SJSA1 (cell line): ENCODE measurements at places on chromosomes 3 and 15.

DNA sequence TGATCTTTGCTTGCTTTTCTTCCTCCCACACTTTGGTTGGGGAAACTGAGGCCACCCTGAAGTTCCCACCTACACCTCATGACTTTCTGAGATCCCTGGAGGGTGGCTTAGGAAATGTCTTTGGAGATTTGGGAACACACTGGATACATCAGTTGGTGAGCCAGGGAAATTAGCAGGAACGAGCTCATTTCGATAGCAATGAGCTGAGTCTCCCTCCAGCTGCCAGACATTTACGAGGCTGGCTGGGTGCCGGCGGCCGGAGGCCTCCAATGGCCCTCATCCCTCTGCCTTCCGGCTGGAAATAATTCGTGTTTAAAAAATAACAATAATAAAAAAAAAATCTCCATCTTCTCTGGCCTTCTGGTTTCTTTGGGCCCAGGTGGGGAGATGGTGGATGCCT lies 38.8 kb downstream of the SMAD6 start:
- DNase-seq = no peak

DNA sequence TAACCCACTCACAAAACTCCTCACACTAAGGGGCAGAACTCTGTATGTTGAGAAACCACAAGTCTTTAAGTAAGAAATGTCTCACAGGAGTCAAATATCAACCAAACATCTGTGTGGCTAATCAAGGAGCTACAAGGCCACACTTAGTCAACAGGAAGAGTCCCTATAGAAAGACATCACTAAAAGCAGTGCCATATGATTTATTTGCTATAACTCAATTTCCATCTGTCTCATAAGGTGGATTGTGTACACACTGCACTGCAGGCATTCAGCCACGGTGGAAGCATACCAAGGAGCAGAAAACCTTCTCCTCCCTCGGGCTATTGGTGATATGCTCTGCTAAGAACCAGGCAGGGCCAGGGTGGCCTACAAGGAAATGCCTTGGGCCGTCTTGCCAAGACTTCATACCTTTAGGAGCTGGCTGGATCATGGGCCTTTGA lies 197.6 kb upstream of the CFAP20DC start:
- DNase-seq = no peak

DNA sequence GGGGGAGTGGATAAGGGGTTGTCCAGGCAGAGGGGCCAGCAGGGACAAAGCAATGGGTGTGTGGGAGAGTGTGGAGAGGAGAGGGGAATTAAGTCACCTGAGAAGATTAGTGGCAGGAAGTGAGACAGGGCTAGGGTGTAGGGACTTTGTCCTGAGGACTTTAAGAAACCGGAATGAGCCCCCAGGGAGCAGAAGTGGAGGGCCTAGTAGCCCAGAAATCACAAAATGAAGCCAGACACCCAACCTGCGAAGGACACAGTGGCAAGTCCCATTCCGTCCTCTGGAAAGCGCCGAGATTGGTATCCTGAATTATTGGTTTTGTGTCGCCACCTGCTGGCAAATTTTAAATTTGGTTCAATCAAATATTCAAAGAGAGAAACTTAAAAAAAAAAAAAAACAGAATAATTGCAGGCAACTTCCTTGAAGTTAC lies 78.0 kb upstream of the SLC25A36 start:
- DNase-seq = peak; percentile 20

DNA sequence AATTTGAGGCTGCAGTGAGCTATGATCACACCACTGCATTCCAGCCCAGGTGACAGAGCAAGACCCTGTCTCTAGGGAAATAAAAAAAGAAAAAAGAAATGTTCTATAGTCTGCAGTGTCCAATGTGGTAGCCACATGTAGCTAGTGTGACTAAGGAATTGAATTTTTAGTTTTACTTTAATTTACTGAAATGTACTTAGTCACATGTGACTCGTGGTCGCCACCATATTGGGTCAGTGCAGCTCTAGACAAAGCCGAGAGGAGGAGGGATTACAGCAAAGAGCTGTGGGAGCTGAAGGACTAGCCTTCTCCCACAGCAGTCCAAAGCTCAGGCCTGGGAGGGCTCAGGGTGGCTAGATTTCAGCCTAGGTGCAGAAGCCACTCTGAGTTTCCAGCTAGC lies 65.9 kb upstream of the NTRK3 start:
- no peak for DNase-seq

DNA sequence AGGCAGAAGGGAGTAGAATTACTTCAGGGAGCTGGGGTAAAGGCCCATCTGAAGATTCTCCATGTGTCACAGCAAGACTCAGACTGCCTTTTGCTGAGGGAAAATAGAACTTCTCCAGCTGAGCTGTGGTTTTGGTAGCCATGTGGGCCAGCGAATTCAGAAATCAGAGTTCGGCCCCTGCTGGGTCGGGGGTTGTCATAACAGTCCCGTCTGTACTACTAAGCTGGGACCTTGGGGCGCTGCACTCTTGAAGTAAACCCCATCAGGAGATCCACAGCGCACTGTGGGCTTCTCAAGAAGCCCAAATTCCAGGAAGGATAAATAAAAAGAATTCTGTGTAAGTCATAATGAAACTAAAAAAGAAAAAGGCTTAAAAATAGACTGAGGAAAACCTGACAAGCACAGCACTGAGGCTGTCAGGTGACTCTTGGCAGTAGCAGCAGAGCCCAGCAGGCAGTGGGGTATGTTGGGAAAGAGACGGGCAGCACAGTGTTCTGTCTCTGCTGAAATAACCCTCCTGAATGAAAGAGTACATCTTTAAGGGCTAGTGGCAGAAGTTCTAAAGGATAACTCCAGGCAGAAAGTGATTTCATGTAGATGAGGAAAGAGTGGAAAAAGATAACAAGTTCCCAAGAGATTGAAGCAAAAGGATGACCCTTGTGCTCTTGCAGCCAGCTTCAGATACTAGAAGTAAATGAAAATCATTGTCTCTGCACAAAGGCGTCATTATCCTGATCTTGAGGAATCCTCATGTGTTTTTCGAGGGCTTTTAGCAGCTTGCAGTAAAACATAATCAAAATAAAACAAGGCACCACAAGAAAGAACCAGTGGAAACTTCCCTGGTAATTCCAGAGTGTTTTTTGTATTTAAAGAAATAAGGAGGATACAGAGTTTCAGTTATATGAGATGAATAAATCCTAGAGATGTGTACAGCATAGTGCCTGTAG lies 74.5 kb downstream of the RAB7A start:
- no peak for DNase-seq

- DNase-seq = no peak
Measured at GRCh38 chr15:87713475-87713879, 543.1 kb downstream of the NTRK3 start.

DNA sequence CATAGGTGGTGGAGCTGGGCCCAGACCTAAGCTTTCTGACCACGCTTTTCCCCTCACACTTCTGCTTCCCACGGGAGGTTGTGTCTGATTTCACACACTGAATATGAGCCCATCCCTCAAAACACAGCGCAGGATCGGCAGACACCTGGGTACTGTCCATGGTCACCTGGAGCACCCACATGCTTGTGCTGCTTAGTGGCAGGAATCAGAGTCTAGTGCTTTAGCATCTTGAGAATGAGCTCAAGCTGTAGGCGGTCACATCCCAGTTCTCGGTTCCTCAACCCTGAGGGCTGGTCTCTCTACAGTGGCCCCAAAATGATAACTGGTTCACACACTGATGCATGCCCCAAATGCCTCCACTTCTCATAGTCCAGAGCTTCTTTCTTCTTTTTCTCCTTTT lies 111.0 kb downstream of the SEMA5B start:
- no peak for DNase-seq

GRCh38 chr3:33401781-33402180 lies 38.4 kb downstream of the UBP1 start:
- DNase-seq = no peak

DNA sequence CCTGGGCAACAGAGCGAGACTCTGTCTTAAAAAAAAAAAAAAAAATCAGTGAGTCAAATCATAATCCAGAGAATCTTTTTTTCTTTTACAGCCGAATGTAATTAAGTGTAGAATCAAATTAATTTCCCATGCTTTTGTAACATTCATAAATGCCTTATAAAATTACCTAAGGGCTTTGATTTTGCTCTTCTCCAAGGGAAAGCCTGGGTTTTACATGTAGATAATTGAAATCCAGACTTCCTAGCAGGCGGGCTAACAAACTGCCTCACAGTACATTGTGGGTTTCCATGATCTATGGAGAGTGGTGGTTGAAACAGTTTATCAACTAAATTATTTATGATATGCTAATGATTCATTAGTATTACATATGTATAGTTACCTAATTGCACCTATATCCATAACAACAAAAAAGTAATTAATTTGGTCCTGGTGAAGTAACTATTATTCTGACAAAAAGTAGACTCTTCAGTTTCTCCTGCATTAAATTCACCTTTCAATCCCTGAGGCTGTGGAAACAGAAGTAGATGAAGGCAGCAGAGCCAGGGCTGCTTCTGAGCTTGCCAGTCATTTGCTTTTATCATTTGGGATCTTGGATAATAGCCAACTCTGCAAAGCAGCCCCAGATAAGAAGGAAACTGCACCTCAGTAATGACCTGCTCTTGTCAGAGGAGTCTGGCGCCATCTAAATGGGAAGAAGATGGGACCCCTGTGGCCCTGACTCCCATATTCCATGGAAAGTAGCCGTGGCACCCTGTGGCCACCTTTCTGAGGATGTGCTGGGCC lies 9.5 kb downstream of the CCR9 start:
- DNase-seq = no peak

DNA sequence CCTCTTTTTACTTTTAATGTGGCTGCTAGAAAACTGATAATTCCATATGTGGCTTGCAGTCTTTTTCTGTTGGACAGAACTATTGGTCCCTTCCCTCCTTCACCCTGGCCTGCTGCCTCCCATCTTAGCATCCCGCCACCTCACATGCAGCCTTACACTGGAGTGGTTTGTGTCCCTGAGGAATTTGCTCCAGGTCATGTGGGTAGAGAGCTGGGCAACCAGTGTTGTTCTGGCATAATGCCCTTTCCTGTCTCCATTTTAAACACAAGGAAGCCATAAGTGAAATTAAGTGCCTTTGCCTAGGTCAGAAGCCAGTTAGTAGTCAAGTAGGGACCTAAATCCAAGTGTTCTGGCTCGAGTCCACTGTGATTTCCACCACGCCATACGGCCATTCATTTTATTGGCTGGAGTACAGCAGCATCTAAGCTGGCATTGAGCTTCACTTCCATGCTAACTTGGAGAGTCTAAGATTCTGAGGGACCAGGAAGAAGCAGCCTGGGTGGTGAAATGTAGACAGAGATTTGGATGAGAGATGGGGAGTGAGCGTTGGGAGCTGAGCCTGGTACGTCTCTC lies 46.0 kb upstream of the PLXNA1 start:
- no peak for DNase-seq

- DNase-seq = no peak
Measured at GRCh38 chr3:185188816-185189215, 36.0 kb upstream of the C3orf70 start.

- no peak for DNase-seq
Measured at GRCh38 chr3:48950051-48950450, 31.4 kb downstream of the ARIH2 start.

DNA sequence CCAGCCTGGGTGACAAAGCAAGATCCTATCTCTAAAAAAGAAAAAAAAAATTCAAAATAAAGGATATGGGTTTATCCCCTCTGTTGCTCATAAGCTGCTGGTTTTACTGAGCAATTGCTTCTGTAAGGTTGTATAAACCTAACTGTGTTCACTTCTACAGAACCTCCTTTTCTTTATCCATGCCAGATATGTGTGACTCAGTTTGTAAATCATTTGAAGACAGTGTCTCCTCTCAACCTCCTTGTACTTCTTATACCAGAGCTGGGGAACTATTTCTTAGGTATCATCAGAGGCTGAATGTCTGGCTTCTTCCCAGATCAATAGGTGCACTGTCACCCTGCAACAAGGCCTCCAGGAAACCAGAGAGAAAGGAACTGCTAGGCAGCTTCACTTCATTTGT lies 273.8 kb downstream of the CD47 start:
- no peak for DNase-seq

DNA sequence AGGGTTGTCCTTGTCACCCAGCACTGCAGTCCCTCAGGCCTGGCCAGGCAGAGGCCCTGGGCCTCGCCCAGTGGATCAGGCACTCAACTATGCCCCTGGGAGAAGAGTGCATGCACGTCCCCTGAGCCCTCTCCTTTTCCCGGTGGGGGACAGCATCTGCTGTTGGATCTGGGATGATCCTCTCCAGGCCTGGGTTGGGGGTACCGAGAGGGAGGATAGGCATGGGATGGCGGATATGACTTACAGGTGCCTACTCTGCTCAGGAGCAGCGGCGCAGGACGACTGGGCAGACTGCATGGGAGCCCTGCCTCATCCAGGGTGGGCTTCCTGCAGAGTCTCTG lies 9.0 kb upstream of the APBA2 start:
- no peak for DNase-seq

DNA sequence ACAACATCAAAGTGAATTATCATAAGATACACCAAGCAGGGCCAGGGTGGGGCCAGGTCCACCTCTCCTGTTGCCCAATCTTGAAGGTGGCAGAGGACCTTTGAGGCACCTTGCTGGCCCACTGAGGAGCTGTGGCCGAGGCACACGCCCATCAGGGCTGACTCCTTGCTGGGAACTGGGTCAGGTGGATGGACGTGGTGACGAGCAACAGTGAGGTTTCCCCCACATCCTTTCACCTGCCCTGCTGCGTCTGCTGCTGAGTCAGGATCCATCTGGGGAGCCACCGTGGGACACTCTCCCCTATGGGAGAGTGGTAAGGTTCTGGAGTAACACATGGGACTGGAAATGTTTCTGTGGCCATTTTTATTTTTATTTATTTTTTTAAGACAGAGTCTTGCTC lies 17.3 kb upstream of the FURIN start:
- no peak for DNase-seq

- DNase-seq = no peak
Measured at GRCh38 chr15:76993114-76993725, 1.7 kb upstream of the PSTPIP1 start.

DNA sequence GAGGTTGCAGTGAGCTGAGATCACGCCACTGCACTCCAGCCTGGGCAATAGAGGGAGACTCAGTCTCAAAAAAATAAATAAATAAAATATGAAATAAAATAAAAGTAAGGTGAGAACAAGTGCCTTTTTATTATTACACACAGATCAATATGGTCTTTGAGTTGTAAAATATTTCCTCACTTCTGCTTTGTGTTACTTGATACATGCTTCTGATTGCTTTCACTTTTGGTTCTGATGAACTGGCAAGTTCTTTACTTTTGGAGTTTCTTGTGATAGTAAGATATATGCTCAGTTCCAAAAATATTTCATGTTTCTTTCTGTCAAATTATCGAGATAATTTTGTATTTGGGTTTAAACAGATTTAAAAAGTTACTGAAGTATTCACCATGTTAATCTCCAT lies 16.6 kb upstream of the GYG1 start:
- no peak for DNase-seq

DNA sequence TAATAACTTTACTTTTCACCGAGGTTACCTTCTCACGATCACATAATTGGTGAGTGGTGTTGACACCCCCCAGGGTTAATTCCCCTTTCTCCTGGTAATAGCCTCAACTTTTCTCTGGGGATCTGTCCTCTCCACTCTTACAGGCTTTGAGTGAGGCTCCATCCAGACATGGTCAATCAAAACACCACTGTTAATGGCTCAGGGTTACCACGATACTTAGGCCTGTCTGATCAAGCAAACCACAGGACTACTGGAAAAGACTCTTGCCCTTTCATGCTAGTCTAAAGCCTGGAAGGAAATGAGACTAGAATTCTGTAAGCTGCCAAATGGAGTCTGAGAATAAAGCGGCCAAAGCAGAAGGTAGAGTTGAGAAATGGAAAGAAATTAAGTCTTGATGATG lies 56.5 kb upstream of the STT3B start:
- no peak for DNase-seq

- no peak for DNase-seq
Measured at GRCh38 chr3:185270956-185271332, 17.1 kb upstream of the EHHADH start.

- DNase-seq = peak; percentile 75
Measured at GRCh38 chr3:125057186-125057850, 1.5 kb upstream of the HEG1 start.
